ENCODE measurements at places on chromosomes 16 and 17.

DNA sequence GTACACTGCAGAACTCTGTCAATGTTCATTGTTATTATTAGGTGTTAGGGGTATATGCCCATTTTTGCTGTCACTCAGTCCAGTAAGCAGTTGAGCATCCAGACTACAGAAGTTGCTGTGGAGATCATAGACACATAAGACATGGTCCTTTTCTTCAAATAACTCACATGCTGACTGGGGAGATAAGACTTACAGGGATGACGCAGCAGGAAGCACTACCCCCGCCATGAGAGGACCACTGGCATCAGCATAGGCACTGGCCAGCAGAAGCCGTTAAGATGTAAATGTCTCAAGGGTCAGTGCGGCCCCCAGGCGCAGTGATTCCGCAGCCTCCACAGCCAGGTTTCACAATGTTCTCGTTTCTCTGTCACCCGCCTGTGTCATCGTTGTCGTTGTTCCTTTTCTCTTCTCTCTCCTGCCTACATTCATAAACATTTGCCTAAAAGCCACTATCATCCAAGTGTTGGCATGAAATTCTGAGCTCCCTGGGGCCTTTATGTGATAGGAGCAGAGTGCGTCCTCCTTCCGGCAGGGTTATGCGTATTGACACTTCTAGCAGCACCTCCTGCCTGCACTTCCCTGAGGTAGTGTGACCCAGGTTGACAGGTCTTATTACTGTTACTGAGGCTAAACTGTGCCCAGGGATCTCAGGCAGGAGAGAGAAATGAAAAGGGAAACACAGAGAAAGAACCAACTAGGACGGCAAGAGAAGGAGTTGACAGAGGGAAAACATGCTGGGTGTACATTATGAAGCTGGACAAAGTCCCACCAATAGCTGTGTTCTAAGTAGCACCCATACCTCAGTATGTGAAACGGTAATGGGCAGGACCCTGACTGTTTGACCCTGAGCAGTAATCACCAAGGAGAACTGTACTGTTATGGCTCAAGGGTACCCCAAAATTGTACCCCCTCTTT lies 17.9 kb downstream of the TANGO6 start:
- DNase-seq: no peak

DNA sequence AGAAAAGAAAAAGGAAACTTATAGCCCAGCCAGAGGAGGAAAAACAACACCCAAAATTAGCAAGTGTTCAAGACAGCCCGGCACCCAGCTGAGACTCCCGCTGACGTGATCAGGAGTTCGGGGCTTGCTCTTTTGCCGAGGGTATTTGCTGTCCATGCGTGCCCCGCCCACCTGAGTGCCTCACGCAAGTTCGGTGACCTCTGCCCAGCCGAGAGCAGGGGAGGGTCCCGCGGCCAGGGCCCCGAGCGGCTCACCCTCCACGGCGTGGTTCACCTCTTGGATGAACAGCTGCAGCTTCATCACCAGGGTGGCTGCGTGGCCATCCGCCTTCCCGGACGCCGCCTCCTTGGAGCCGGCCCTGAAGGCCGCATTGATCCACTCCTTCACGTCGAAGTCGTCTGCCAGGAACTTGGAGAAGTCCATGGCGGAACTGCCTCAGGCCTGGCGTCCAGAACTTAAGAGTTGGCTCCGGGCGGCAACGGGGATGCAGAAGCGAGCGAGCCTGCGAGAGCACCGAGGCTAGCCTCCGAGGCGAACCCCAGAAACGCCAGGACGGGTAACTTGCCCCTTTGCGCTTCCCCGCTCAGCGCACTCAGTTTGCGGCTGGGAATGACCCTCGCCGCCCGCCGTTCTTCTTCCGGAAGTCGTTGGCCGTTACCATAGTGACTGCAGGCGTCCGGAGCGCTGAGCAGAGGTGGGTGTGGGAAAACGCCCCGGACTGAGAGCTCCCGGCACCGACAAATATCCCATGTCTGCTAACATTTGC lies at the start of gene COG7:
Gene COG7 (minus strand): TSS at position 618 of the 766 bp plus-strand sequence. CDS start 195 bp downstream, at position 423.
- DNase-seq: peak; percentile 71

- no peak for DNase-seq
Observed at GRCh38 chr16:89345642-89346150, 128.2 kb downstream of the ZNF778 start.

- DNase-seq: no peak
Observed at GRCh38 chr16:11088074-11088730, 143.8 kb downstream of the CLEC16A start.

DNA sequence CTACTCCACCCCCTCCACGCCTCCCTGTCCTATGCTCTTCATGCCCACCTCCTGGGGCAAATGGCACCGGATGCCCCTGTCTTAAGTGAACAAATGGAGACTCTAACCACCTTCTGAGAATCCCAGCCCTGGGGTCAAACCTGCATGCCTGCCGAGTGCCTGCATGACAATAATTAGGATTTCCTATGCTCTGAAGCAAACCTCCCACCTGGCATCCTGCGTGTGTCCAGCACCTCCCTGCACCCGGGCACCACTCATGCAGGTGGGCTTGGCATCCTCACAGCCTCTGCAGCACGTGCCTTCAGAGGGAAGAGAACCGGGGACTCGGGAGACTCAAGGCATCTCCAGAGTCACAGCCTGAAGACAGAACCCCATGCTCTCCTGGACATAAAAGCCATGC lies 11.2 kb upstream of the KIFC3 start:
- no peak for DNase-seq

Data from AG04450 (cell line).